Activated naive CD4-positive, alpha-beta T cell treated with anti-CD3 and anti-CD28 coated beads, Interleukin-2, amount 10 ng/mL, durations not matched to agents 7 days and 5 days (primary cell): ENCODE measurements at places on chromosomes 13 and 19.

DNA sequence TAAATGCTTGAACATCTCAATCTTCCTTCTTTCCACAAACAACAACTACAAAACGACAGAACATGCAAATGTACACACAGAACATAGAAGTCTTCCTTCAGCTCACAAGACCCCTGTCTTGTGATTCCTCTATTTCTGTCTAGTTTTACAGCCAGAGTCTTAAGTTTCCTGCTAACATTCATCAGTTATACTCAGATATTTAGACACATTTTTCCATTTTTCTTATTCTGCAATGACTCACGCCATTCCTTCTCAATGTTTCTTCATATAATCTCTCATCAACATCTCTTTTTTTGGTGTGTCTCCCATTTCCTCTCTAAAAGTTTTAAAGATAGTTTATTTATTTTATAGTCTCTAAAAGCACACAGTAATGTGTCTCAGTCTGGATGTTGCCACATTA is 1872.9 kb upstream of the PCDH20 start:
- H3K27ac ChIP-seq, result no peak overlapping the region
- DNase-seq, result no peak
- no peaks in the 10 kb centered on the region for H3K4me1 ChIP-seq
- H3K36me3 ChIP-seq, result no peaks in the 10 kb centered on the region

GRCh38 chr19:55437410-55437809 is 5.7 kb downstream of the SHISA7 start:
- peak; percentile 62 for DNase-seq
- no peak overlapping the region for H3K27ac ChIP-seq
- H3K4me1 ChIP-seq, result peaks cover 13% of the 10 kb centered on the region

DNA sequence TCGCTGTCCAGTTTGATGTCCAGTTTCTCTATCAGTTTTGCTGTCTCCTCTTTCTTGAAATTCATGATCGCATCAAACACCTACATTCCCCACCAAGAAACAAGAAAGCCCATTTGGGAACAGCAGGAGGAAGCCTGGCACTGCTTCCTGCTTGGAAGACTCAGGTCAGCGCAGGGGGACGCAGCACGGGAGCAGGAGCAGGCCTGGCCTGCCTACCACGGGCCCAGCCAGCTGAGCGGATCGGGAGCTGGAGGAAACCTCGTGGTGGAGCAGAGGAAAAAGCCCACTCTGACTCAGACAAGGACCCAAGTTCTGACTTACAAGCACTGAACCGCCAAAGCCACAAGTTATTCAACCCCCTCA is 3.9 kb downstream of the EEF2 start:
- H3K4me3 ChIP-seq, result peak overlapping the region; percentile 23
- H3K27me3 ChIP-seq, result no peaks in the 10 kb centered on the region
- H3K27ac ChIP-seq, result no peak overlapping the region
- H3K4me1 ChIP-seq, result peaks cover 49% of the 10 kb centered on the region

- no peaks in the 10 kb centered on the region for H3K27me3 ChIP-seq
- no peak overlapping the region for H3K27ac ChIP-seq
- no peak overlapping the region for H3K4me3 ChIP-seq
- no peaks in the 10 kb centered on the region for H3K4me1 ChIP-seq
These were observed 54.6 kb downstream of the ATP11A start for GRCh38 chr13:112744168-112745021.

DNA sequence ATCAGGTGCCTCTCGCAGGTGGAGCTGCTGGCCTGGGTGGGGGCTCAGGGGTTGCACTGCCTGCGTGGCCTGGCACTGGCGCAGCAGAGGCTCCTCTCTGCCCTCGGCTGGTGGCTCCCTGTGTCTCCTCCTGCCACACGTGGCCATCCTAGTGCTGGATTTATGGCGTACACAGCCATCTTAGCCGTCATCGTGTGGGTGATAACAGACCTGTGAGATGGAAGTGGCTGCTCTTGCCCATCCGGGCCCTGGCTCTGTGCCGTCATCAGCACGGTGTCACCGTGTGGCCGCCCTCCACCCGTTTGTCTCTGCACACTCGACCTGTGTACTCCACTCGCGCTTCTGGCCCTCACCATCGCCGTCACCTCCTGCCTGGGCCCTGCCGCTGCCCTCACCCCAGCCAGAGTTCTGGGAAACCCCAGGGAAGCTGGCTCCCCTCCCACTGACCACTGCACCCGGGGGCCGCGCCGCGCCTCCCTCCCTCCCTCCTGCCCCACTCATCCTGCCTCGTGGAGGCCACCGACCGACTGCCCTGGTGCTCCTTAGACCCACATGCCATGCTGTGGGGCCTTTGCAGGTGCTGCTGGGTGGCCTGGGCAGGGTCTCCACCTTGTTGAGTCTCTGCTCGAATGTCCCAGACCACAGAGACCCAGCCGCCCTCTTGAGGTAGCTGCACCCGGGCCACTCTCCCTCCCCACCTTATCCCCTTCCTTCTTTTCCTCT is 29.5 kb downstream of the TMEM255B start:
- H3K27ac ChIP-seq, result no peak overlapping the region
- no peaks in the 10 kb centered on the region for H3K4me1 ChIP-seq
- no peaks in the 10 kb centered on the region for H3K36me3 ChIP-seq
- H3K4me3 ChIP-seq, result no peak overlapping the region
- peaks cover 21% of the 10 kb centered on the region for H3K27me3 ChIP-seq

GRCh38 chr13:50990065-50990817 is 80.7 kb downstream of the RNASEH2B start:
- no peak for DNase-seq
- H3K4me1 ChIP-seq, result peaks cover 28% of the 10 kb centered on the region
- no peaks in the 10 kb centered on the region for H3K36me3 ChIP-seq
- H3K27ac ChIP-seq, result no peak overlapping the region

DNA sequence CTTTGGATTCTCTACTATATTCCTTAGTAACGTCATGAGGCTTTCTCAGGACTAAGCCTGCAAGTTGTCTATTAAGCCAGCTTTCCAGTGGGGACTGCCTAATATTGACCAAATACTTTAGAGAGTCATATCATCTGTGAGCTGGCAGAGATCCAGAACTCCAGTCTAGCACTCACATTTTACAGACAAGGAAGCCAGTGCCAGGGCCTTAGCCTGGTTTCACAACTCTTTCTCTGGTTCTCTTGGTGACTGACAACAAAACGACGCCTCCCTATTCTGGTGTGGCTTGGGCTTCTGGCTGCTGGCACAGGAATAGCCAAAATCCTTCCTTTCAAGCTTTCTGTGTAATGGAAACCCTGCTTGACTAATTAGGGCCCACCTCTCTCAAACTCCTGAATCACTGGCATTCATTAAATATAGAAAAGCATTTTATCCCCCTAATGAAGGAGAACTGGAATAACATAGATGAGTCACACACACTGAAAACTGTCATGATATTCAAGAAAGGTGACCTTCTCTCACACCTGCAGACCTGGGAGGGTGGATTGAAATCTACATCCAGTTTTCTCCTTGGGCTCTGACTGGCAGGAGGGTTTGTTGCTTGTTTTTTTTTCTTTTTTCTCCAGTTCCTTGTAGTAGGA is 75.2 kb upstream of the UBL3 start:
- no peak for DNase-seq
- H3K27me3 ChIP-seq, result peaks cover 14% of the 10 kb centered on the region
- peaks cover 25% of the 10 kb centered on the region for H3K4me1 ChIP-seq
- H3K4me3 ChIP-seq, result no peak overlapping the region
- H3K36me3 ChIP-seq, result no peaks in the 10 kb centered on the region
- no peak overlapping the region for H3K27ac ChIP-seq

GRCh38 chr13:61162636-61163035 is 253.0 kb downstream of the PCDH20 start:
- no peaks in the 10 kb centered on the region for H3K4me1 ChIP-seq
- no peak overlapping the region for H3K4me3 ChIP-seq
- no peak overlapping the region for H3K27ac ChIP-seq
- no peaks in the 10 kb centered on the region for H3K36me3 ChIP-seq

DNA sequence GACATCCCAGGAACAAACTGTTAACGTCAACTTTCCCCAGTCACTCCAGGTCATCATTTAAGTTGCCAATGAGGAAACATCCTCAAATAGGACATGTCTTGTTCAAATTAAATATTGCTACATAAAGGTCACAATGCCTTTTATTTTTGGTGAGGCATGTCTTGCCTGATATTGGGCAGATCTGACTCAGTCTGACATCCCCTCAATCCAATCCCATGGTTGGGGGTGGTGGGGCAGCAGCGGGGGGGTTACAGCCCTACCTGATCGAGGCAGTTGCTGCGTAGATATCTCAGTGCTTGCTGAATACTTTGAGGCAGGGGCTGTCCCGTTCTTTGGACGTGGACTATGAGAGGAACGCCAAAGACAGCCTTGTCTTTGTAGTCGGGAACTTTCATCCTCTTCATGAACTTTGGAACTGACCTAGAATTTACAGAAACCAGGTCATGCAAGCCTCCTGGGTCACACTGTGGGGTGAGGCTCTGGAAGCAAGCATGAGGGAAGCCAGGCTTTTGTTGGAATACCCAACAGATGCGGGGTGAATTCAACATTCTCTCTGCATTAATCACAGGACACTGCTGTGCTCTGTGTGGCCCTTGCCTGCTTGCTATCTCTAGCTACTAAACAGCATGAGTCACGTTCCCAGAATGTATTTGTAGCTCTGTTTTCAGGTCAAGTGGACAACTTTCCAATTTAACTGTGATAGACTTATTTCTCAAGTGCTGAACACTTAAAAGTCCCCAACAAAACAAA is 109.8 kb downstream of the KL start:
- H3K4me1 ChIP-seq, result no peaks in the 10 kb centered on the region
- H3K36me3 ChIP-seq, result no peaks in the 10 kb centered on the region
- H3K27me3 ChIP-seq, result peaks cover 3% of the 10 kb centered on the region
- DNase-seq, result no peak
- H3K27ac ChIP-seq, result no peak overlapping the region

- H3K27ac ChIP-seq, result peak overlapping the region; percentile 5
- no peaks in the 10 kb centered on the region for H3K36me3 ChIP-seq
- peaks cover 14% of the 10 kb centered on the region for H3K27me3 ChIP-seq
- peak; percentile 93 for DNase-seq
- no peak overlapping the region for H3K4me3 ChIP-seq
- peaks cover 21% of the 10 kb centered on the region for H3K4me1 ChIP-seq
These were observed 3.7 kb downstream of the USHBP1 start for GRCh38 chr19:17260842-17261325.
